ENCODE measurements at places on chromosomes 13 and 19.

GRCh38 chr13:93344048-93344705 is 117.6 kb downstream of the GPC6 start:
- no peak for DNase-seq

DNA sequence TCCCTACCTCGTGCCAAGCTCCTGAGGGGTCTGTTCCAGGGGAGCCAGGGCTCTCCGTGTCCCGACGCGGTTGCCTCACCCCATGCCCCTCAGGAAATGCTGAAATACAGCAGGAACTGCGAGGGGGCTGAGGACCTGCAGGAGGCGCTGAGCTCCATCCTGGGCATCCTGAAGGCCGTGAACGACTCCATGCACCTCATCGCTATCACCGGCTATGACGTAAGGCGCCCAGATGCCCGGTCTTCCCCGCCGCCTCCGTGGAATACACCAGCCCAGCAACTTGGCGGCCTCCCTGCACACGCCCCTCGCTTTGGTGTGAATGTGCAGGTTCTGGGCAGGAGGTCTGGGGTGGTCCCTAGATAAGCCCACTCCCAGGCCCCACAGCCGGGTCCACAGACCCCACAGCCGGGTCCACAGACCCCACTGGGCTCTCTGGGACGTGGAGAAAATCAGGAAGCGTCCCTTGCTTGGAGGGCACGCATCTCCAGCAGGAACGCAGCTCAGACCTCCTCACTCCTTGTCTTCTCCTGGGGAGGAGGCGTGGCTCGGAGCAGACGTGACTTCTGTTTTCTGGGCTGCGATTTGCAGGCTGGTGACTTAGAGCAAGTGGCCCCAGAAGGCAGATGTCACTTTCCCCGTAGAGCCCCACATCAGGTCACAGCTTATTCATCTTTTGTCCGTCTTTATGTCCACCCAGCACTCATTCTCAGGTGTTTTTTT is 19.4 kb upstream of the F7 start:
- no peak for DNase-seq

GRCh38 chr13:75454497-75454896 is 27.5 kb downstream of the TBC1D4 start:
- no peak for DNase-seq

GRCh38 chr13:102038787-102039186 is 363.1 kb downstream of the FGF14 start:
- no peak for DNase-seq

DNA sequence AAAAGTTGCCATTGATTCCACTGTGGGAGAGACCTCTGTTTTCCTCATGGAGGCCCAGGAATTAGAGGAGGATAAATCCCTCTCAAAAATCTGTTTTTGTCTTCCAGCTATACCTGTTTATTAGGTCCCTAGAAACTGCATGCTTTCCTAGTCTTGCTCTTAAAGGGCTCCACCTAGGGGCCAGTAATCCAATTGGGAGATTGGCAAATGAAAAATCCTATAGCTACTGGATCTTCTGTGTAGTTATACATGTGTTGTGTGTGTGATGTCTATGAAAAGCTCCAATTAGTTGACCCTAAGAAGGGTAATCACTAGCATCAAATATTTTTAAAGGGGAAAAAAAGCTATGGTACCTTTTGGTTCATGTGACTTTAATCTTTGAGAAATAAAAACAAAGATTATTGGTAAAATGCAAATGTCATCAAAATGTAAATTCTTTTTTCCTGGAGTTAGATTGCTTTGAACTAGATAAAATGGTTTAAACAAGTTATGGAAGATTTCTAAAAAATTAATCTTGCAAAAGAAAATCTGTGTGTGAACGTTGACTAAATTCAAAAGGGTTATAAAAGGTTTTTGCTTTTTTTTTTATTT is 63.4 kb upstream of the C1QTNF9B start:
- DNase-seq, result no peak

DNA sequence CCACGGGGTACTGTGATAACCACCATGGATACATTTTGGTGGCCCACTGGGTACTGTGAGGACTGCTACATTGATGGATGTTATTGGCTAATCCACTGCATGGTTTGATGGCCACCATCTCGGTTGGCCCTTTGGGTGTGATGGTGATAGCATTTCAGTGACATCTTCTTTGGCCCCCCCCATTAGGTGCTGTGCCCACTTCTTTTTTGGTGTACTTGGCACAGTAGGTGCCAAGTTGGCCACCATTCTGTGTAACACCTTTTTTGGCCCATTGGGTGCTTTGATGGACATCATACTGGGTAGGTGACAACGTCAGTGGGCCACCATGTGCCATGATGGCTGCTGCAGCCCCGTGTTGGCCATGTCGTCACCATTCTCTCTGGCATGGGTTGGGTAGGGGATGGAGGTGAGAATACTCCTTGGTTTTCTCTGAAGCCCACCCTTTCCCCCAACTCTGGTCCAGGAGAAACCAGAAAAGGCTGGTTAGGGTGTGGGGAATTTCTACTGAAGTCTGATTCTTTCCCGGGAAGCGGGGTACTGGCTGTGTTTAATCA is 9.2 kb downstream of the FOXA3 start:
- DNase-seq, result no peak

DNA sequence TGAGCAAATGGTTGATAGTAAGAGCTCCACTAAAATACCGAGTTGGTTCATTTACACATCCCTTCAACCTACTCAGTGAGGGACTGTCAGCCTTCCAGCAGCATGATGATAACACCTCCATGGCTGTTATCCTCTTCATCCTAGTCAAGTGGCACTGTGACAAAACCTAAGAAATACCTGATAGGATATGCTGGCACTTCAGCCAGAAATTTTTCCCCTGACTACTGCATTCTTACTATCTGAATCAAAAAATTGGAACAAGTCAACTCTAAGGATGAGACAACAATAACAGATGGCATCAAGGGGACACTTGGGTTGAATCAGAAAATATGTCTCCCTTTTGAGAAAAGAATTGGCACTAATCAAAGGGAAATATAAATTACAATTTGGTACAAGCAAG is 193.9 kb downstream of the KCTD12 start:
- DNase-seq, result no peak

DNA sequence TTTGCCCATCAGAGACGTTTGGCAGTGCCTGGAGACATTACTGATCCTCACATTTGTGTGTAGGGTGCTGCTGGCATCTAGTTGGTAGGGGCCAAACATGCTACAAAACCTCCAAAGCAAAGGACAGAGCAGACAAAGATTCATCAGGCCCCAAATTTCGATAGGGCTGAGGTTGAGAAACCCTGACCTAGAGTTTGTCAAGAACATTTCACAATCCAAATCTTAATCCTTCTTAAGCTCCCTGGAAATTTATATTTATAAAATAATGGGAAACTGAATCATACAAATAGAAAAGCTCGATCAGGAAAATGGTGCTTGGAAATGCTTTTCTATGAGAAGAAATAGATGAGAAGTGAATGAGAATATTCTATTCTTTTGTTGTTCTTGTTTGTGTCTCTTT is 273.6 kb downstream of the DCT start:
- no peak for DNase-seq

DNA sequence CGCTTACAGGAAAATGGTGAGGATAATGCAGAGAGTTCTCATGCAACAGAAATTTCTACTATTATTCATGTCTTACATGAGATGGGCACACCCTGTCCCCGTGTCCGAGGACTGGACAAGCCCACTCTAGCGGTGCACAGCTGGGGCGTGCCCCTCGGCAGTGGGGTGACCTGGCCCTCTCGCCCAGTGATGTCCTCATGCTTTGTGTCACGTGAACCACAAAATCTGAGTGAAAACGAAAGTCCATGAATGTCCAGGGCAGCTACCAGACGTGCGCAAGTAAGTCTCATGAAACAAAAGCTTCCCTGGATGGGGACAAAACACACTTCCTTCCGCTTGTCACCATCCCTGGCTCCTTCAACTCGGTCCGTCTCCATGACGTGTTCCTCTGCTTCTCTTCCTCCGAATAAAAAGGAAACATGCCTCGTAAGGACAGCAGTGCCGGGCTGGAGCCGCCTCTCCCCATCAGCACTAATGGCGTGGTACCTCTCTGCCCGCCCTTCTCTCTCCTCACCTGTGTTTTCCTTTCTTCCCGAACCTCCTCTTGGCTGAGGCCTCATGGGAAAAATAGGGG is 45.6 kb downstream of the ANKRD10 start:
- DNase-seq, result peak; percentile 86

DNA sequence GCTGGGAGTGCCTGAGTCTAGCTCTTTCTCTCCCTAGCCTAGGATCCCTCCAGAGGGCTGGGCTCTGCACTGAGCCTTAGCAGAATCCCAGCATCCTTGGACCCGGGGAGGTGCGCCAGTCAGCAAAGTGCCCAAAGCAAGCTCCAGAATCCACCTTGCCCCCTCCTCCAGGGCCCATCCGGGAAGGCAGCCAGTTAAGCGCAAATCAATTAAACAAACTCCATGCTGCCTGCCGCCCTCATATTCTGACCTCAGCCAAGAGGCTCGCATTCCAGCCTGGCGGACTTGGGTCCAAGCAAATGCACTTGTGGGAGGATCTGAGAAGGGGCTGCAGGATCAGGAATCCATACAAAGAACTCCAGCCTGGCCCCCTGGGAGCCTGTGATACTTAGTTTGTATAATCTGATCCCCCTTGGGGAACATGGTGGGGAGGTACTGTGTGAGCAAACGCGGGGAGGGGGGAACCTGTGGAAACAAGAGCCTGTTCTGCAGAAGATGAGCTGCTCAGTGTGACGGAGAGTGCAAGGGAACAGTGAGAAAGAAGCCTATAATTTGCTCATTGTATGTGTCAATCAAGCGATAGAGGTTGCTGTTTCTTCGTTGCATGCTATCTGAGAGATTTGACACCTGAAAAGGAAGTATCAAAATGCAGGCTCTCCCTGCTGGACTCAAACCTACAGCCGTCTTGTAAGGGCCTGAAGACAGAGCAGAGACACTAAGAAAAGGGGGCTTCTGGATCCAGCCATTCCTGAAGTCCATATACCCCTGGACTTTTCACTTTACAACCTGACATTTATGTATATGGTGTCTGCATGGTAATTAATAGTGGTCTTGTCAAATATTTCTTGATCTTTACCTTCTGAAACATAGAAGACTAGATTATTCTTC is 29.4 kb downstream of the ZNRF4 start:
- no peak for DNase-seq

DNA sequence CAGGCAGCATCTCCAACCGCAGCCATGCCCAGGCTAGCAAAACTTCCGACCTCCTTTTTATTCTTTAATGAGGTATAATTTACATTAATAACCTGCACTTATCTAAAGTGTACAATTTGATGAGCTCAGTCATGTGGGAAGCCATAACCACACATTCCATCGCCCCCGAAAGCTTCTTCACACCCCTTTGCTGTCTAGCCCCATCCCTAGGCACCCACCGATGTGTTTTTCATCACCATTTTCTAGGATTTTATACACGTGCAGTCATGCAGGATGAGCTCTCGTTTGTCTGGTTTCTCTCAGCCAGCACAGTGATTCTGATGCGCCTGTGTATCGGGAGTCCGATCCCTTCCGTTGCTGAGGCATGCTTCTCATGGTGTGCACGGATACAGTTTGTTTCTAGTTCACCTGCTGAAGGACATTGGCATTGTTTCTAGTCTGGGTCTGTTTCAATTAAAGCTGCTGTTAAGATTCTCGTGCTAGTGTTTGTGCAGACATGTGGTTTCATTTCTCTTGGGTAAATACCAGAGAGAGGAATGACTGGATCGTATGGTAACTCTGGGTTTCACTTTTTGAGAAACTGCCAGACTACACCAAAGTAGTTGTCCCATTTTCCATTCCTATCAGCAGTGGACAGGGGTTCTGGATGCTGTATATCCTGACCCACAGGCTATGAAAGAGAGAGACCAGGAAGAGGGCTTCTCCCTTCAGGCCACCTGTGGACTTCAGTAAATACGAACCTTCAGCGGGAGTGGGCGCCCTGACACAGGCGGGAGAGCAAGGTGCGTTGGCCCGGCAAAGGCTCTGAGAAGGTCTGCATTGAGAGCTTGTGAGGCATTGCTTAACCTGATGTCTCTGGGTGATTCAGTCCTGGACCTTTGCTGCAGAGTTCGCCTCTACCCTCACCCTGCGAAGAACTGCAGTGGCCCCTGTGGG is 4.9 kb downstream of the AP1M1 start:
- no peak for DNase-seq

DNA sequence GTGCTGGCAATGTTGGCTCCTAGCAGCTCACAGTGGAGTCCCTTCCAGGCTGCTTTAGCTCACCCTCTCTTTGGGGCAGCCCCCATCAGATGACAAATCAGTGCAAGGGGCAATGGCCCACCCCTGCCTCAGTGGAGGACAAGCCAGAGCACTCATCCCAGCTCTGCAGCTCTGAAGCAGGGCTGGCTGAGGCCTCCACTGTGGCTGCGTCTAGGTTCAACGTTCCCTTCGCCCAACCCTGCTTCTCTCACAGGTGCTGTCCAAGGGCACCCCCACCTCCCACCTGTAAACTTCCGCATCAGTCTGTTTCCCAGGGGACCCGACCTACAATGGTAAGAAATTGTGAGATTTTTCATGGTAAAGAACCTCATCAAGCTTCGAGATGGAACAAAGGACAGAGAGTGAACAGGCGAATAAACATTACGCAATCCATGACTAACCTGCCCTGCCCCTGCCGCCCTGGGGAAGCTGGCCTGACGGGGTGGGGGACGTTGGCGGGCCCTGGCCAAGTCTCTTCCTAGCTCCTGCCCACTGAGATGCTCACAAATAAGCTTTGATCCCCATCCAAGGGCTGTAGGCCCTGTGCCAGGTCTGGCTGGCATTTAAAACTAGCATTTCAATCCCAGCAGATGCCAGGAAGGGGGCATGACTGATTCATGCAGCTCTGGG is 40.5 kb downstream of the DZIP1 start:
- DNase-seq, result no peak

DNA sequence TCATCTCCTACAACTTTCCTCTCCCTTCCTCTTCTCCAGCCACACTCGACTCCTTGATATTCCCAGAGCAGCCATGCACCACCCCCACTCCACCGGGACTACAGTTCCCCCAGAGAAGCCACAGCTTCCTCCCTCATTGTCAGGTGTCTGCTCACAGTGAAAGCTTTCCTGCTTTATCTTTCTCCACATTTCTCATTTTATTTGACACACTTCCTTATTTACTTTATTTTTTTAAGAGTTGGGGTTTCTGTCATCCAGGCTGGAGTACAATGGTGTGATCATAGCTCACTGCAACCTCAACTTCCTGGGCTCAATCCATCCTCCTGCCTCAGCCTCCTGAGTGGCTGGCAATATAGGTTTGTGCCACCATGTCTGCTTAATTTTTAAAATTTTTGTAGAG is 464.6 kb downstream of the MYO16 start:
- no peak for DNase-seq

Measured in NCI-H774 (cell line).